NCI-H460 (cell line): ENCODE measurements at places on chromosomes 12 and 14. TPM values are rescaled to one million over a fixed set of nuclear protein-coding genes. Genes with fewer than 3 reads are reported as not detected.

DNA sequence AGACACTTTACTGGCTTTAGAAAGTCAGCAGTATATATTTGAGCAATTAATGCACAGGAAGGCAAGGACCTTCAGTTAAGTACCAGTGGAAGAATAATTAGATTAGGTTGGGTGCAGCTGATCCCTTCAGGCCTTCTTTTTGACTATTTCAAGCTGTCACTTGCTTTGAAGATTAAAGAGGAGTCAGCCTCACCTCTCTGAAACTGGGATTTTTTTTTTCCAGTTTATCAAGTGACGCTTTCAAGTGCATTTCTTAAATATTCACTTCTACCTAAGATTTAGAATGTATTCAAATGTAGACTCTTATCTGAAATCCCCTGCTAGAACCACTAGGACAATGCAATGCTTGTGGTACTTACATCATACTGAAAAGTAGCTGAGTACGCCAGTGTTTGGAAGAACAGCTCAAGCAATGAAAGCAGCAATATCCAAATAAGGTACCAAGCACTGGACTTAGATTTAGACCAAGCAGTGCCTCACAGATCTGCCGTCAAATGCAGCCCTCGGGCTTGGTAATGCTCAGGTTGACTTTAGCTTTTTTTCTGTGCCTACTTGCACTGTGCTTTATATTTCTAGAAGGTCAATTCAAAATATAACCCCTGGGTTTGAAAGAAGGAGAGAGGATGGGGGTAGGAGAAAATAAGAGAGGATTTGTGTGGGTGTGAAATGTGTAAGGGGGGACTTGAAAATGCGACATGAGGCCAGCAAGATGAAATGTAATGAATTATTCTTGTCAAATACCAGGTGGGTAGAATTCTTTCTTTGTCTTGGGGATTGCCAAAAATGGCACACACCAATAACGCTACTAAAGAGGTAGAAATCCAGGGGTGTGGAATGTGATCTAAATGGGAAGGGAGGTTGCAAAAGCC lies 3.7 kb upstream of the FERMT2 start:
- DNase-seq = no peak

GRCh38 chr12:113802000-113802749 lies 163.9 kb downstream of the RBM19 start:
- no peak for DNase-seq

DNA sequence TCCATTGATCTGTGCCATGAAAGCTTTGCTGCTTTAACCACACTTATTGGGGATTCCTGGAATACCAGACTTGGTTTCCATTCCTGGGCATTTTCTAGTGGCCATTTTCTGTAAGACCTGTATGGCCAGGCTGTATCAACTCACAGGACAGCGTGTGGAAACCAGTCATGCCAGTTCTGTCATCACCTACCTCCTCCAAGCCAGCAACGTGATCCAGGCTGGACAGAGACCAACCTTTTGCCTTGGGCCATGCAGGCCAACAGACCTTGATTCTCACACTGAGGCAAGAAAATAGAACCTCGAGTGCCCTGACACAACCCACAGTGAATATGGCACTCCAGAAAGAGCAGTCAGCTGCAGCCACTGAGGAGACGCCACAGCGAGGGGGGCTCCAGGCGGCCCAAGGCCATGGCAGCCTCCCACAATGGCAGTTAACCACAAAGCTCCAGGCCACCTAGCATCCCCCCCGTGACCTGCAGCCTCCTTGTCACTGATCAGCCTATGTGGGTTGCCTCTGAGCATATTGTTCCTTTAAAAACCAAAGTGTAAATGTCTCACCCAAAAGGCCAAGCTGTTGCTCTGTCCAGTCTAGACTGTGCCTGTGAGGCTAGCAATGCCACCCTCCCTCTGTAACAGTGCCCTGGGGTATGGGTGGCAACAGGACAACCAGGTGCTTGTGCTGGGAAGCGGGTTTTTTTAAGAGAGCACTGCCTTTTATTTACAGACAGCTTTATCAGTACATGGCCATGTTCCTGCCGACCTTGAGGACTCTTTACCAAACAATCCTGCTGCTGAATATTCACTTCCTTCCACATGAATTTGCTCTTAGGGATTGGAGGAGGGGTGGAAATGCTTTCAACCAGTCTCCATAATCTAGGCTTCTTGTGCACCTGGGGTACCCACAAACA lies 168.7 kb upstream of the HIF1A start:
- DNase-seq = no peak

DNA sequence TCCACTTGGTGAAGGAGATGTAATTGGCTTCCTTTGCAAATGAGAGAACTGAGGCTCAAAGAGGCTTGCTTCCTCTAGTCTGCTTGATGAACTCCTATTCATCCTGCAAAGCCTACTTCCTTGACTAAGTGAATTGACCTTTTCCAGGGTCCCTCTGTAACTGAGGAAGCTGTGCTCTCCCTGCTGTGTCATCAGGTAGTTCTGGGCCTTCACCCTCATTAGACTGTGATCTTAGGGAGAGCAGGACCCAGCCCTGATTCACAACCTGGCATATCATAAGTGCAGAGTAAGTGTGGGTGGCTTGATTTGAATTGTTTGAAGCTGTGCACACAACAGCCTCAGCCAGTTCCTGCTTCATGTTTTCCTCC lies 16.3 kb downstream of the ASB2 start:
- no peak for DNase-seq

GRCh38 chr12:1608713-1609119 lies 14.3 kb upstream of the FBXL14 start:
- DNase-seq = peak; percentile 26

GRCh38 chr14:88198446-88198845 lies 124.6 kb downstream of the KCNK10 start:
- DNase-seq = no peak

GRCh38 chr14:106556665-106557289 lies 1030.4 kb downstream of the TMEM121 start:
- peak; percentile 33 for DNase-seq

GRCh38 chr12:49626169-49626835 lies 2.9 kb downstream of the PRPF40B start:
- no peak for DNase-seq

- DNase-seq = no peak
These were observed 24.3 kb upstream of the ANO2 start for GRCh38 chr12:5969156-5969973.

- DNase-seq = no peak
These were observed 16.0 kb upstream of the ASPG start for GRCh38 chr14:104069541-104069940.

DNA sequence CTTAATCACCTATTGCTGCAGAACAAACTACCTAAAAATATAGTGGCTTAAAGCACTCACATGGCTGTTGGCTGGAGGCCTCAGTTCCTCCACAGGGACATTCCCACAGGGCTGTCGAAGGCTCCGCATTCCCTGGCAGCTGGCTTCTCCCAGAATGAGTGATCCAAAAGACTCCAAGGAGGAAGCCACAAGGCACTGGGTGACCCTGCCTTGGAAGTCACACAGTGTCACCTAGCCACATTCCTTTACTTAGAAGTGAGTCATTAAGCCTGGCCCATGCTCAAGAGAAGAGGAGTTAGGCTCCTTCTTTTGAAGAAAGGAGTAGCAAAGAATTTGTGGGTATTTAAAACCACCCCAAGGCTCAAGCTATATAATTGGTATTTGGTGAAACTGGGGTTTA lies 63.9 kb upstream of the MAP1LC3B2 start:
- no peak for DNase-seq

DNA sequence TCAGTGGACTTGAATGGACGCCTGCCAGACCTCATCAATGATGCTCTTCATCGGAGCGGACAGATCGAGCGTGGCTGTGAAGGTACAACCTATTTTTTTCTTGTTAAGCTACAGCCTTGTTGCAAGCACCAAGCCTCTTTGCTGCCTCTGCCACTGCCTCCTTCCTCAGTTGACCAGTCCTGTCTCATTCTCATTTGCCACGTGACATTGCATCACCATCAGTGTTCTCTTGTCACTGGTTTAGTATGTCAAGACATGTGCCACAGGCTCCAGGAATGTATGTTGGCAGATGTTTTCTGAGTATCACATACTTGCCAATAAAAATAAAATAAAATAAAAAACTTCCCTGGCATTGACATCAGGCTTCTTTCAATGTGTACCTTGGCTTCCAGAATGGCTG lies 798.1 kb downstream of the NRXN3 start:
- DNase-seq = no peak

DNA sequence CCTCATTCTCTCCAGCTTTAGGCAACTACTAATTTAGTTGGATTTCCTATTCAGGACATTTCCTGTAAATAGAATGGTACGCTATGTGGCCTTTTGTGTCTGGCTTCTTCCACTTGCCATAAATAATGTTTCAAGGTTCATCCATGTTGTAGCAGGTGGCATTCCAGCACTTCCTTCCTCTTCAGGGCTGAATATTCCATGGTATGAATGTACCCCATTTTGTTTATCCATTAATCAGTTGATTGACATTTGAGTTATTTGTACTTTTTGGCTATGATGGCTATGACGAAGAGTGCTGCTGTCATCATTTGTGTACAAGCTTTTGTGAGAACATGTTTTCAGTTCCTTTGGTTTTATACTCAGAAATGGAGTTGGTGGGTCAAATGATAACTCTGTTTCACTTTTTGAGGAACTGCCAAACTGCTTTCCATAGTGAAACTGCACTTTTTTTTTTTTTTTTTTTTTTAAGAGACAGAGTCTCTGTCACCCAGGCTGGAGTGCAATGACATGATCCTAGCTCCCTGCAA lies 6.5 kb upstream of the CDK2AP1 start:
- DNase-seq = no peak

- peak; percentile 11 for DNase-seq
These were observed 77.9 kb downstream of the SPTB start for GRCh38 chr14:64801800-64802199.

DNA sequence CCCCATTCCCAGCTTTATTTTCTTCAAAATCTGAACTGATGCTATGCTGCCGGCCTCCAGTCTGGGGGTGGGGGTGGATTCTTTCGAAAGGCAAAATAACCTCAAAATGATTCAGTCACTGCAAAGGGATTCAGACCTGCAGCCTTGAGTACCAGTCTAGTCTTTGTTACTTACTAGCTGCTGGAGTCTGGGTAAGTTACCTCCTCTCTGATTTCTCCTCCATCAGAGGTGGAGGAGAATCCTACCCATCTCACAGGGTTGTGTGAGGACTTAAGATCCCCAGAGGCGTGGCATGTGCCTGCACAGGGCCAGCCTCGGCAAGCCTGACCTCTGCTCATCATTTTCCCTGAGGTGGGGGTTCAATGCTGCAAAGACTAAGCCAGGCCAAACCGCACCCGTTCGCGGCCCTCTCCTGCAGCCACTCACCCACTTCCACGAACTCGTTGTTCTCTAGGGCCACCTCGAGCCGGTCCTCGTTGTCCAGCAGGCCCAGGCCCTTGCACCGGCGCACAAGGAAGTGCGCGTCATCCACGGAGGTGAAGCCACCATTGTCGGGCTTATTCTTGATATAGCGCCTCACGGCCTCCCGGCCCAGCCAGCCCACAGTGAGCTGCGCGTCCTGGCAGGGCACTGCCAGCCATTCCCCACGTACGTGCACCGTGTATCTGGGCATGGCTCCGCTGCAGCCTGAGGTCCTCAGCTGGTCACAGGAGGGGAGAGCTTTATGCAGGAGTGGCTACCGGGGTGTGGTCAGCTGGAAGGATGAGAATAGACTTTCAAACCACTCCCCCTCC lies 709 bp downstream of the HAL start:
- DNase-seq = no peak

GRCh38 chr12:71439613-71440344 lies at the start of gene LGR5:
LGR5 (plus strand) TSS chr12:71439798; CDS start chr12:71440081, 283 bp downstream.
- no peak for DNase-seq

GRCh38 chr14:77607741-77608302 lies 8.6 kb downstream of the SPTLC2 start:
- DNase-seq = no peak

- no peak for DNase-seq
These were observed 88.1 kb upstream of the DHRS4 start for GRCh38 chr14:23865502-23865901.

DNA sequence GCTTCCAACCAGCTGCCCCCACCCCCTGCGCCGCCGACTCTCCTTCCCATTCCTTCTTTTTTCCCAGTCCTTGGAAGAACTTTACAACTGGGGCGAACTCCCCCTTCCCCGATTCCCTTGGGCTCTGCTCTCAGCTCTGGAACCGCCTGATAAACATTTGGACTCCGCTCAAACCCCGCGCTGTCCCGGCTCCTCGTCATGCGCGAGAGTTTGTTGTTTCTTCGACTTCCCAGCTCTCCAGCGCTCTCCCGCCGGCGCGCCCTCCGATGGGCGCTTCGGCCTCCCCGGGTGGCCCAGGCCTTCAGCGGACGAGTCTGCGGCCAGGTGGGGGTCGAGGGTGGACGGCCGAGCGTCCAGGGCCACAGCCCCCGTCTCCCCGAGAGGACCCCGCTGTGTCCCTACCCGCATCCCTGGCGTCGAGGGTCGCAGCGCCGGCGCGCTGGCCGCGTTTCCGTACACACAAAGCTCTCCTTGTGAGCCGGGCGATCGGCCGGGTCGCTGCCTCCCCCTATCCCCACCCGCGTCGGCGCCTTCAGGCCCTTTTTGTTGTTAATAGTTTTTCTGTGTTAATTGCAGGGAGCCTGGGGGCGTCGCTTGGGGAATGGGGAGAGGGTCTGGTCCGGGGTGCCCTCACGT lies 847 bp downstream of the MMP14 start:
- DNase-seq = no peak

DNA sequence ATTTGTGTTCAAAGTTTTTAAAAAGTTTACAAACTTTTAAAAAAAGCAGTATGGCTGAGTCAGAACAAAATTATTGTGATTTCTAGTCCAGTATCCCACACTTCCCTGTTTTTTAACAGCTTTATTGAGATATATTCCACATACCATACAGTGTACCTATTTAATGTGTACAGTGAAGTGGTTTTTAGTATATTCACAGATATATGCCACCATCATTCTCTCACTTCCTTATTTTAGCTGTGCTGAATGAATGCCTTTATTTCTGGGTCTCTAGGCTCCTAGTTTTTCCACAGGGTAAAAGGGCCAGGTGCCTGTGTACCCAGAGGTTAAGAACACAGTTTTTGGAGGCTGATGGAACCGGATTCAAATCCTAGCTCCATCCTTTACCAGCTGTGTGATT lies 58.9 kb upstream of the SRSF5 start:
- no peak for DNase-seq

DNA sequence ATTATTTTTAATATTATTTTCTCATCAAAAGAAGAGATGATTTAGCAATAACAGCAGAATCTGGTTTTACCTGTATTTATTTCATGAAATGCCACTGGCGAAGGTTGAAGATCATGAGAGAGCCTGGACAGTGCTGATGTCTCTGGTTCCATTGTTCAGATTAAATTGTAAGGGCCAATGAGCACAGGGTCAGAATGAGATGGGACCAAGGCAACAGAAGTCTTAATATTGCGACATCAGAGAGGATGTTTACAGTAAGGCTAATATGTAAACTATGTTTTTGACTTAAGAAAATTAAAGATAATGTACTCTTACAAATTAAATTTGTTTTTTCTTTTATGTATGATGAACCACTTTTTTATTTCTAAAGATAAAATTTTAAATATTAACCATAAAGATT lies 35.2 kb upstream of the KLRD1 start:
- DNase-seq = no peak

GRCh38 chr12:116878567-116879508 lies 2.4 kb downstream of the HRK start:
- no peak for DNase-seq

The CLEC9A gene
- total RNA-seq = not detected in 2 replicates

The ENDOU gene
- 0.17 and 0.37 TPM in 2 replicates for total RNA-seq

The MMP19 gene
- not detected in 2 replicates for total RNA-seq

The TRIM9 gene
- 0.07 TPM in 1 of 2 replicates, not detected in the other for total RNA-seq

The IL31 gene
- not detected in 2 replicates for total RNA-seq

The PMCH gene
- total RNA-seq = not detected in 2 replicates

The EPS8 gene
- 13.8 and 14.3 TPM in 2 replicates for total RNA-seq

The GALNT9 gene
- not detected in 2 replicates for total RNA-seq

The VPS37B gene
- total RNA-seq = 13.1 and 15.8 TPM in 2 replicates

The RAB15 gene
- total RNA-seq = 1.5 and 1.8 TPM in 2 replicates

The SPX gene
- total RNA-seq = 310 and 328 TPM in 2 replicates

The TCP11L2 gene
- 15.8 and 16.4 TPM in 2 replicates for total RNA-seq
